Activated CD4-positive, alpha-beta T cell treated with anti-CD3 and anti-CD28 coated beads, Interleukin-2, amount 10 ng/mL, durations not matched to agents 24 days and 14 days (primary cell): ENCODE measurements at places on chromosomes 2 and 18.

DNA sequence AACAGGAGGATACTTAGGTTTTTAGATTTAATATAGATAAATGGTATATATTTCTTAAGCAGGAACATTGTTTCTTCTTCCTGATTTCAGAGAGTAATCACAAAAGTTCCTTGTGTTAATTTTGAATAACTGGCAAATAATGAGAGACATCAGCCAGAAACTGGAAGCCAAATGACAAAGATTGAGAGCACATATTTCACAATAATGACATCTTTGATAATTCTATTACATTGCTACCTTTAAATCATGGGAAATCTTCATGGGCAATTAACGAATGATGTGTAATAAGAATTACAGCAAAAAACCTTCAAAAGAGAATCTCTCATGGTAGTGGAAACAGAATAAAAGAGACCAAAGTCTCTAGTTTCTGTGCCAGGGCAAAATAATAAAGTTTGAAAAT lies 215.1 kb downstream of the NUP35 start:
- no peak overlapping the region for H3K4me3 ChIP-seq
- H3K36me3 ChIP-seq, result no peaks in the 10 kb centered on the region
- no peaks in the 10 kb centered on the region for H3K27me3 ChIP-seq
- no peak for DNase-seq
- no peak overlapping the region for H3K27ac ChIP-seq

- H3K27me3 ChIP-seq, result no peaks in the 10 kb centered on the region
- no peaks in the 10 kb centered on the region for H3K4me1 ChIP-seq
- no peak overlapping the region for H3K4me3 ChIP-seq
- H3K27ac ChIP-seq, result no peak overlapping the region
- no peak for DNase-seq
- no peaks in the 10 kb centered on the region for H3K36me3 ChIP-seq
Observed at GRCh38 chr2:208479342-208479741, 72.8 kb downstream of the PTH2R start.

DNA sequence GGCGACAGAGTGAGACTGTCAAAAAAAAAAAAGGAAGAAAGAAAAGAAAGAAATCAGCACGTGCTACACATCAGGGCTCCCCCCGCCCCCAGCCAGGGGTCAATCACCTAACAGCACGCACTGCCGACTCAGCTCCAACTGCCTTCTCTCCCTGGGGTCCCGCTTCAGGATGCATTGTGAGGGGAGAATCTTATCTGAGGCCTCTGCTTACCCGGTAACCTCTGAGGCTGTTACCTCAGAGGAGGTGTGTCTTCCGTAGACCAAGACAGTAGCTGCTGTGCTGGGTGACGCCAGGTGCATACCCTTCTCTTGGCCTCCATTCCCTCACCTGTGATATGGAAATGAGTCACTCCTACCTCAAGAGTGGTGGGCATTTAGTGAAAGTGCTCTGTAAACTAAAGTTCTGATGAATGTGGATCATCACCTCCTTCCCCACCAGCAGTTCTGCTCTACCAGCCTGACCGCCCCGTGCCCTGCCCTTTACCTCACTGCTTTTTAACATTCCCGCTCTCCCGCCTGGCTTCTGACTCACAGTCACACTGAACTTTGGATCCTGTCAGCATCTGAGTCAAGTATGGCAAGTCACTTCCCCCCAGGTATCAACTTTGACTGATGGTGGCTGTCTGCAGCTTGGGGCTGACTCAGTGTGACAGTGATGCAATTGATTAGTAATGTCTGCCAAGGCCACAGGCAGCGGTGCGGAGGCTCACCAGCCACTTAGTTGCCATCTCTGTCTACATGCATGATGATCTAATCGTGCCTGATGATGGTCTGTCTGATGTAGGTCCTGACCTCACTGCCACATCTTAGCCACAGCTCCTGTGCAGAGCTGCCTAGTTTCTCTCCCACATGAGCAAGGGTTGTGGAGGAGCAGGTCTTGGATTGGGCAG lies 20.1 kb downstream of the ARID5A start:
- H3K4me3 ChIP-seq, result no peak overlapping the region
- DNase-seq, result peak; percentile 68
- peaks cover 25% of the 10 kb centered on the region for H3K4me1 ChIP-seq
- H3K27ac ChIP-seq, result peak overlapping the region; percentile 52

DNA sequence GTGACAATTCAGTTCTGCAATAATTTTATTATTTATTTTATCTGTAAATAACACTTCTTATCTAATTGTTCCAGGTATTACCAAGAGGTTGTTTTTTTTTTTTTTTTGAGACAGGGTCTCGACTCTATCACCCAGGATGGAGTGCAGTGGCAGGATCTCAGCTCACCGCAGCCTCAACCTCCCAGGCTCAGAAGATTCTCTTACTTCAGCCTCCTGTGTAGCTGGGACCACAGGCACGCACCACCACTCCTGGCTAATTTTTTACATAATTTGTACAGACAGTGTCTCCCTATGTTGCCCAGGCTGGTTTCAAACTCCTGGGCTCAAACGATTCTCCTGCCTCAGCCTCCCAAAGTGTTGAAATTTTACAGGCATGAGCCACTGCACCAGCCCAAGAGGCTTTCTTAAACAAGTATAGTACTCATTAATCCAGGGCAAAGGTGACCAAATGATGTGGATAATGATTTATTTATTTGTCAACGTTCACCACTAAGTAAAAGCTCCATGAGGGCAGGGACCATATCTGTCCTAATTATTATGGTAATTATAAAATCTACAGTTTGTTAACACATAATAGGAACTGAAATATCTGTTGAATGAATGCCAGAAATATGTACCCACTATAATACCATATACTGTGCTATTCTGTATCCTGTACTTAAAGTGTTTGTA lies 12.0 kb downstream of the STK17B start:
- peak overlapping the region; percentile 97 for H3K27ac ChIP-seq
- peak; percentile 83 for DNase-seq
- H3K27me3 ChIP-seq, result no peaks in the 10 kb centered on the region
- H3K4me3 ChIP-seq, result peak overlapping the region; percentile 87
- peaks cover 67% of the 10 kb centered on the region for H3K36me3 ChIP-seq
- H3K4me1 ChIP-seq, result peaks cover 60% of the 10 kb centered on the region

- no peaks in the 10 kb centered on the region for H3K27me3 ChIP-seq
- H3K36me3 ChIP-seq, result peaks cover 15% of the 10 kb centered on the region
- no peak overlapping the region for H3K4me3 ChIP-seq
Observed at GRCh38 chr2:86202702-86203101, 3.4 kb downstream of the MRPL35 start.

DNA sequence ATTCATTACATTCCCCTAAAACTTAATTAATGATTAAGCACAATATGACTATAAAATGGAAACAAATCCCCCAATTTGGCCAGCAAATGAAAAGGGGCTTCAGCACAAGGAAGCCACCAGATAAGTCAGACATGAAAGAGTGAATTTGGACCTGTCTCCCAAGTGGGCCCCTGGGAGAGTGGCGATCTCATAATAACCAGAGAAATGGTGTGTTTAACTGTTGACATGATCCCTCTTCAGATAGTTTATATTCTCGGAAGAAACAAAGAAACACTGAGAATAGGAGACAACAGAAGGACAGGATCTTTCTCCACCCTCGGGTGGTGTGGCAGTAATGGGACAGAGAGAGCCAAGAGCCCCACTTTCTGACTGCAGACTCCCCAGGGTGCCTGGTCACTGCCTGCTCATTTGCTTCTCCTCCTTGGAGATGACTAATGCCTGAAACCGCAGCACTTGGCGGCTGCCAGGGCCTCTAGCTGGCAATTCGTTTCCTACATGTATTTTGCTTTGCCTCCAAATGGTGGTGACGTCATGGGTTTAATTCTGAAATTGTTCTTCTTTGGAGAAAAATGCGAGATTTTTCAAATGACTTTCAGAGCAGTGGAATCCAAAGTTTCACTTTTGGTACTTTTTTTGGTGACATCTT lies 46.4 kb upstream of the SPP2 start:
- no peaks in the 10 kb centered on the region for H3K36me3 ChIP-seq
- DNase-seq, result peak; percentile 56
- no peak overlapping the region for H3K4me3 ChIP-seq
- no peak overlapping the region for H3K27ac ChIP-seq
- peaks cover 15% of the 10 kb centered on the region for H3K4me1 ChIP-seq

DNA sequence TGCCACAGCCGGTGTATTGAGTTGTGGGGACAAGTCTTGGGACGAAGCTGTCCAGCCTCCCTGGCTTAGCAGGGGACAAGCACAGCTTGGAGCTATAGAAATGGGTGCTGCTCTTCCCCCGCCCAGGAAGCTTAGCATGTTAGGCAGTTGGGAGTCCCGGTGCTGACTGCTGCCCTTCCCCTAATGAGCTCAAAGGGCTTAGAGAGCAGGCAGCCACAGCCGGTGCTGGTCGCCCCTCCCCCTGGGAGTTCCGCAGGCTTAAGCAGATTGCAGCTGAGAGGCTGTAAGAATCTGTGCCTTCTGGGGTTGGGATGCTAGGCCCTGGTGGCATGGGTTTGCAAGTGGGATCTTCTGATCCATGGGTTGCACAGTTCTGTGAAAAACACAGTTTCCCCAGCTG lies 237.3 kb downstream of the DCDC2C start:
- DNase-seq, result no peak
- H3K27ac ChIP-seq, result no peak overlapping the region
- H3K36me3 ChIP-seq, result no peaks in the 10 kb centered on the region
- no peaks in the 10 kb centered on the region for H3K4me1 ChIP-seq

GRCh38 chr18:44321868-44322590 lies 358.7 kb upstream of the SETBP1 start:
- H3K27me3 ChIP-seq, result no peaks in the 10 kb centered on the region
- no peaks in the 10 kb centered on the region for H3K4me1 ChIP-seq
- no peak overlapping the region for H3K4me3 ChIP-seq
- H3K36me3 ChIP-seq, result no peaks in the 10 kb centered on the region

DNA sequence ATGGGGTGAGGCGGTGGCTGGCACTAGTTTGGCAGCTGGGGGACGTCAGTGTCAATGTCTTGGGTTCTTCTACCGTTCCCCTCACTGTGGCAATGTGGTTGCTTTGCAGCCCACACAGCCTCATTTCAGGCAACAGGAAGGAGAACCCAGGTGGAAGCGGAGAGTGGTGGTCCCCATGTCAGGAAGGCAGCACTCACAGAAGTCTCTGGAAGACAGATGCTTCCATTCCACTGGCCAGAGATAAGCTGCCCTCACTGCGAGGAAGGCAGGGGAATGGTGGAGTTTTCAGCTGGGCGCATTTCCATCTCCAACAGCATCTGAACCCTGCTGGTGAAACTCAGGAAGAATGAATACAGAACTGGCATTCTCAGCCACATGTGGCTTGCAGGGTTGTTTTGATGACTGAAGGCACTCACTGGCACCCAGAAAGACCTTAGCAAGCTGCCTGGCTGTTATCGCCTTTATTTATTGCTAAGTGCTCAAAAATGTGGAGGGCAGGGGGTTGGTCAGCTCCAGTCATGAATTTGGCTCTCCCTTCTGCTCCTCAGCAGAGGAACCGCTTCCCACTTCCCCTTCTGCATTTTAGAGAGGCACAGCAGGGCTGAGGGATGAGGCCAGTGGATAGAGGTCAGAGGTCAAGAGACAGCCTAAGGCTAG lies 19.4 kb downstream of the KCNIP3 start:
- no peak overlapping the region for H3K27ac ChIP-seq
- DNase-seq, result no peak
- no peaks in the 10 kb centered on the region for H3K4me1 ChIP-seq
- no peaks in the 10 kb centered on the region for H3K36me3 ChIP-seq
- H3K27me3 ChIP-seq, result no peaks in the 10 kb centered on the region

- no peak overlapping the region for H3K27ac ChIP-seq
- H3K4me3 ChIP-seq, result no peak overlapping the region
- peaks cover 30% of the 10 kb centered on the region for H3K4me1 ChIP-seq
- peaks cover 23% of the 10 kb centered on the region for H3K36me3 ChIP-seq
Observed at GRCh38 chr2:43455731-43456642, 139.9 kb downstream of the THADA start.

DNA sequence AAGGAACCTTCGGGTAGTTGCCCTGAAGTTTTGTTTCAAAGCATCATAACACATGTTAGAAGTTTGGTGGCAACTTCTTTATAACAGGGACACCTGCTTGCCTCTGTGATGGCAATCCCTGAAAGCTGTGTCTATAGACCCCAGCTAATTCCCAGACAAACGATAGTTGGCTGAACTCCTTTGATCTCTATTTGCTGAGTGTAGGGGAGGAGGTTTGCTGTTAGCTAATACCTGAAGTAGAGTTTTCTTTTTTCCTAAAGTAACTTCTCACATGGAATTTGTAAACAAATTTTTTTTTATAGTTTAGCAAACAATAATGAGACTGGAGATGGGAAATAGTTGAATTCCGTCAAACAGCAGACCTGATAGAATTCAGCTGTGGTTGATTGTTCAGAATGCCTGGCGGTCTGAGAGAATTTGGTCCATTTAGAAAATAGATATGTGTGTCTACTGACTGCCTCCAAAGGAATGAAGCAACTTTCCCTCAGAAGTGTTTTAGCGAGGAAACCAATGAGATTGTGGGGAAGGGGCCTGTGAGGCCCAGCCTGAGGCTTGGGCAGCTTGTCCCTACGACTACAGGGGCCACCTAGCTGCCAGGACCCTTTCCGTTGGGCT lies 123.5 kb upstream of the EPAS1 start:
- peaks cover 1% of the 10 kb centered on the region for H3K36me3 ChIP-seq
- DNase-seq, result no peak
- no peak overlapping the region for H3K4me3 ChIP-seq
- H3K4me1 ChIP-seq, result peaks cover 8% of the 10 kb centered on the region
- no peak overlapping the region for H3K27ac ChIP-seq

DNA sequence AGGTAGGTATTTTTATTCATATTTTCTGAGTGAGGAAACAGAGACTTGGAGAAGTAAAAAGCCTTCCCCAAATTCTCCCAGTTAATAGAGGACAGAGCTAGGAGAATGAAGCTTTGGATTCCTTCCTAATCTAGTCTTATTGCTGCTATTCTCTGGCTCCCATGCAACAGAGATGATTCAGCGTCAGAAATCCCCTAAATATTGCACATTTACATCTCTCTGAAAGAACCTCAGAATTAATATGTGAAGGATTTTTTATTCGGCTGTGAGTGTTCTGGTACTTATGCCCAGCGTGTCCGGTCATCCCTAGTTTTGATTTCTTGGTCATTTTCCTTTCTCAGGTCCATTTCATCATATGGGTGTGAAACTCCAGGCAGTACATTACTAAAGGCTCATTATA lies 91.2 kb upstream of the SESTD1 start:
- H3K27me3 ChIP-seq, result peaks cover 4% of the 10 kb centered on the region
- H3K4me1 ChIP-seq, result no peaks in the 10 kb centered on the region
- H3K27ac ChIP-seq, result no peak overlapping the region
- no peak overlapping the region for H3K4me3 ChIP-seq

- DNase-seq, result no peak
- no peaks in the 10 kb centered on the region for H3K27me3 ChIP-seq
- H3K4me1 ChIP-seq, result no peaks in the 10 kb centered on the region
- no peaks in the 10 kb centered on the region for H3K36me3 ChIP-seq
Observed at GRCh38 chr2:62604336-62604735, 98.3 kb upstream of the TMEM17 start.

DNA sequence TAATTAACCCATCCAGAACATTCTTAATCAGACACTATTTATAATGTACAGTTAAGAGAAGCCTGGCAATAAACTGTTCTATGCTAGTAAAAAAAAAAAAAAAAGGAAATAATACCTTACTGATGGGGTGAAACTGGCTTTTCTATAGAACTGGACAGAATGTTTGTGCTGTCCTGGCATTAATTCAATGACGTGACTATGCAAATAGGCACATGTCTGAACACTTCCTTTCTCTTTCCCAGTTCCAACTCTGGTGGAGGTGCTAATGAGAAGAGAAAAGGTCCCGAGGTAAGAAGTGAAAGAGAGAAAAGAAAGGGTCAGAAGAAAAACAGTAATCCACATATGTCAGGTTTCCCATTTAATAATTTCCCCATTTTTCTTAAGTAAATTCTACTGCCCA lies 508.4 kb downstream of the ZEB2 start:
- no peaks in the 10 kb centered on the region for H3K27me3 ChIP-seq
- no peaks in the 10 kb centered on the region for H3K4me1 ChIP-seq
- no peak overlapping the region for H3K27ac ChIP-seq
- H3K36me3 ChIP-seq, result no peaks in the 10 kb centered on the region
